ENCODE measurements at places on chromosomes 1 and 21. TPM values are rescaled to one million over a fixed set of nuclear protein-coding genes. Genes with fewer than 3 reads are reported as not detected.

Gene PEAR1
- 9.2 TPM for total RNA-seq

Gene ADAMTSL4
- 4.2 TPM for total RNA-seq

Gene TMIGD3
- total RNA-seq = not detected

Gene C4BPB
- total RNA-seq = not detected

Gene SPRR2D
- not detected for total RNA-seq

Gene SLC39A1
- 102 TPM for total RNA-seq
